Right ventricle myocardium inferior (tissue), 1 donor: ENCODE measurements at places on chromosomes 2 and 18. TPM values are rescaled to one million over a fixed set of nuclear protein-coding genes. Genes with fewer than 3 reads are reported as not detected.

GRCh38 chr18:24443870-24444269, 16.6 kb upstream of the HRH4 start:
- no peak for DNase-seq

DNA sequence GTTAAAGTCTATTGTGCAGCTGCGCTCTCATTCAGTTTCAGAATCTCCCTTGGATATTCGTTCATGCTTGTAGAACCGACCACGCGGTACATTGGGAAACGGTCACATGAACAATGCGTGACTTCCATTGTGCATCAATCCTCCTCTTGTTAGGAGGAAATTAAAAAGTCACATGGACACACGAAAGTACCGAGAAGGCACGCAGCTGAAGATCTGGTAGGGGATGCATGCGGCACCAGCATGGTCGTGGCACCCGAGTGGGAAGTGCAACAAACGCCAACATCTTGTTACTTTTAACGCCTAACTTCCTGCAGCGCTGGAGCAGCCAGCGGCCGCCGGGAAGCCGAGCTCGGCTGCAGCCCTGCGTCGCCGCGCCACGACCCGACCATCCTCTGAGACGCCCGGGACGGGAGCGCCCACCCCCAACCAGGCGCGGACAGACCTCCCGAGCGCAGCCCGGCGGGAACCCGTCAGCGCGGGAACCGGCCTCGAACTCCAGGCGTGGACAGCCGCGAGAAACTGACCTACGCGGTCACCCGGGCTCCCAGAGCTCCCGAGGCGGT, 412 bp downstream of the OSBPL1A start:
- no peak for DNase-seq

- DNase-seq, result peak; percentile 58
These were observed 46.9 kb downstream of the ODC1 start for GRCh38 chr2:10400978-10401951.

GRCh38 chr2:45857867-45858520, 206.5 kb downstream of the PRKCE start:
- DNase-seq, result no peak

CFAP221 gene
- 0.51 TPM for total RNA-seq

ANKRD62 gene
- total RNA-seq, result not detected
